PC-9 (cell line): ENCODE measurements at places on chromosomes 7 and 10.
A peak's percentile ranks its signal among the peaks of the same experiment; 100 is the strongest.

- no peak for DNase-seq
These were observed 65.9 kb downstream of the PRKCQ start for GRCh38 chr10:6514180-6514579.

GRCh38 chr7:116776610-116777289, 85.6 kb upstream of the CAPZA2 start:
- peak; percentile 88 for DNase-seq

- no peak for DNase-seq
These were observed 159.1 kb downstream of the DGKI start for GRCh38 chr7:137687556-137688265.

- DNase-seq = no peak
These were observed 317.8 kb downstream of the SNX13 start for GRCh38 chr7:17622451-17622850.

DNA sequence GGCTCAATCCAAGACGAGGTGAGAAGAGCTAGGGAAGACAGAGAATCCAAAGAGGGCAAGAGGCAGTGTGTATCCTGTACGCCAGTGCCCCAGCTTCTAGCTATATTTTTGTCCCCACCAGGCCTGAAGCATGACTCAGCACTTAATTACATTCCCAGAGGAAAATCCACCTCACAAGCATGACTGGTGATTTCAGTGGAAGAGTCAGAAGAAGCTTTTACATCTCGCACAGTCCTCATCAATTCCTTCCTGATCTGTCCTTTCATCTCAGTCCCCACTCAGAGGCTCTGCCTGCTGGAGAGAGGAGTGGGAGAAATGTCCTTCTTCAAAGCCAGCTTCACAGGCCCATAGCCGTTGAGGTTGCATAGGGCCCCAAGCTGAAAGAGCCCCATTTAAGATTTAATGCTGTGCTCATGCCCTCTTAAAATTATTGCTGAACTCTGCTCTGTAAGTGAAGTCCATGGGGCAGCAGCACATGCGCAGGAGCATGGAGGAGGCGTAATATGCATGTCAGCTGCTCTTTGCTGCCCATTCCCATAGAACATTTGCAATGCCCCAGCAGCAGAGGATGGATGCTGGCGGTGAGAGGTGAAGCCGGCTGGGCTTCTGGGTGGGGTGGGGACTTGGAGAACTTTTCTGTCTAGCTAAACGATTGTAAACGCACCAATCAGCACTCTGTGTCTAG, 39.0 kb upstream of the AOAH start:
- no peak for DNase-seq

DNA sequence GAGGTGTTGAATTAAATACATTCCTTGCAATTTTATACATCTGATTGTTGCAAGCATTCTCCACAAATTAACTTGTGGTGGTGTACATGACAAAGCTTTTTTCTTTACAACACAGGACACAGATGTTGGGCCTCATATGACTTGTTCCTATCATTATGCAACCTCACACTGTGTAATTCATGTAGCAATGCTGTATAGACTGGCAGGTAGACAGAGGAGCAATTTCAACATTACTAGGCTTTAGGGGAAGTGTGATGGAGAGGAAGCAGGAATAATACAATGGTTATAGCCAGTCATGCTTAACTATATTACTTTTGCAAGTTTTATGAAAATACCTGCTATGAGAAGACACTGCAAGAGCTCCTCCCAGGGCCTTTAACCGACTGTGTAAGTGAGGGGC, 832.1 kb downstream of the CNTNAP2 start:
- no peak for DNase-seq

DNA sequence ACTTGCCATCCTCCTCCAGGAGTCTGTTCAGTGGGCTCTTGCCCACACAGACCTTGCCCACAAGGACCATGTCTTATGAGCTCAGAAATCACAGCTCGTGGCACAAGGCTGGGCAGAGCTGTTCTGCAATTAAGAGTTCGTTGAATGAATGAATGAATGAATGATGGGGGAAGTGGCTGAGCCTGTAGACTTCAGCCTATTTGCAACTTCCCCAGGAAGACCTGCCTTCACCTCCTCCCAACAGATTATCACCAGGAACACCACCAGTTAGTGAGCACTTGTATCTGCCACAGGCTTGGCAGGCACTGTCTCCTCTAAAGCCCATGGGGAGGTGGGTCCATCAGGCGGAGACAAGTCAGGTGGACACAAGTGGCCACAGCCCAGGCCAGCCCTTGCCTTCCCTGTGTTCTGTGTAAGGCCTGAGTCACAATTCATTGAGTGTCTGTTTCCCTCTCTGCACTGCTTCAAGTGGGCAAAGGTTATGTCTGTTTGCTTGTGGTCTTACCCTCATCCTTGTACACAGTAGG, 1.8 kb upstream of the FGF8 start:
- no peak for DNase-seq

GRCh38 chr7:156655251-156655650, 14.7 kb downstream of the RNF32 start:
- DNase-seq = no peak

GRCh38 chr7:116809636-116810266, 52.6 kb upstream of the CAPZA2 start:
- peak; percentile 71 for DNase-seq

- peak; percentile 47 for DNase-seq
These were observed 86.1 kb upstream of the DNAJB6 start for GRCh38 chr7:157250605-157251228.

DNA sequence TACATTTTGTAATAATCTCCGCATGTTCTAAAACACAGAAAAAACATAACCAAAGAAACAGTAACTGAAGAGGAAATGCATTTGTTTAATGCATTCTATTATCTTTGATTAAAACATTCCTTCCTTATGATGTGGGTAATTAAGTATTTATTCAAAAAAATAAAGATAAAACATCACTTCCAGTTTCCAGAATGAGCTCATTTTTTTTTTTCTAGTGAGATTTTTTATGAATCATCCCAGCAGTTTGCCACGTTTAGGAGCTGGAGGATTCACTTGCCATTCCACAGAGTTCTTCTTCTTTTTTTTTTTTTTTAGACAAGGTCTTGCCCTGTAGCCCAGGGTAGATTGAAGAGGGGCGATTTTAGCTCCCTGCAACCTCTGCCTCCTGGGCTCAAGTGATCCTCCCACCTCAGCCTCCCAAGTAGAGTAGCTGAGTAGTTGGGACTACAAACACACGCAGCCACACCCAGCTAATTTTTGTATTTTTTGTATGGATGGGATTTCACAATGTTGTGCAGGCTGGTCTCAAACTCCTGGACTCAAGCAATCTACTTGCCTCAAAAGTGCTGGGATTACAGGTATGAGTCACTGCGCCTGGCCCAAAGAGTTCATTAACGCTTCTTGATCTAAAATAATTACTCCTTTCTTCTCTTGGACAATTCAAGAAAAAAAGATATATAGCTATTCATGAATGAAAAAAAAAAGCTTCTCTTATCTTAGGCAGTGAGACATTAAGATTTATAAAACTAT, 177.3 kb downstream of the DKK1 start:
- DNase-seq = no peak

- DNase-seq = no peak
These were observed 28.5 kb upstream of the CXCL12 start for GRCh38 chr10:44413416-44413815.

DNA sequence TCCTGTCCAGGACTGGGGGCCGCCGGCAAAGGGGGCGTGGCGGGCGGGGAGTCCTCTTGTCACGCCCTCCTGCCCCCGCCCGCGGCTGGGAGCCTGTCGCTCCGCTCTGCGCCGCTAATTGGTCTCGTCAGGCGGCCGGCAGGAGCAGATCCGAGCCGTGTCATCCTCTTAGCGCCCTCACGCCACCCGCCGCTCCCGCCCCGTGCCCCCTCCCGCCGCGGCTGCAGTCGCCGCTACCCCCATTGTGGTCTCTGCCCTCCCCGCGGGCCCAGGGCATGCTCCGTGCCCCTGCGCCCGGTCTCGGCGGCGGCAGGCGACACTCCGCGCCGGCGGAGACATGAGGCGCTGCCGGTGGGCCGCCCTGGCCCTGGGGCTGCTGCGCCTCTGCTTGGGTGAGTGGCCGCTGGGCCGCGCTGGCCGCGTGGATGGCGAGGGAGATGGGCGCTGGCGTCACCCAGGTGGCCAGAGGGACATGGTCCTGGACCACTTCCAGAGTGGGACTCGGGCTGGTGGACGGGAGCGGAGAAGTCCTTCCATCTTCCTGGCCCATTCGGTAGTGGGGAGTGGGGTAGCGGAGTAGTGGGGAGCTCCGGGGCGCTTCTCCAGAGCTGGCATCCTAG, at the start of gene CDHR1:
TSS of gene CDHR1 (plus strand) at position 114 of the 620 bp plus-strand sequence. CDS start at position 338, 224 bp downstream.
- DNase-seq = no peak

DNA sequence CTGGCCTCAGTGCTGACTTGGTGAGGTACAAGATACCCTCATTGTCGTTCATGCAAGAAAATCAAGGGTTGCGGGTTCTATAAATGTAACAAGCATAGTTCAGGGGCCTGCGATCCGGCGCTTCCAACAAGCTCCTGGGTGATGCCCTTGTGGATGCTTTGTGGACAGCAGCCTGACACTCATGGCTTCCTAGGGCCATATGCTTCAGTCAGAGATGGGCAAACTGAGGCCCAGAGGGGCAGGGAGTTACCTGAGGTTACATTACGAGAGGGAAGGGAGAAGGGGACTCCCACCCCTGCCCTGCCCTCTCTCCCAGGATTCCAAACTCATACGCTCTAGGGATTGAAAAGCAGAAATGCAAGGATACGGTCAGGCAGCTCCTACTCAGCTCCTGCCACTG, 296.3 kb upstream of the ZMIZ1 start:
- no peak for DNase-seq

DNA sequence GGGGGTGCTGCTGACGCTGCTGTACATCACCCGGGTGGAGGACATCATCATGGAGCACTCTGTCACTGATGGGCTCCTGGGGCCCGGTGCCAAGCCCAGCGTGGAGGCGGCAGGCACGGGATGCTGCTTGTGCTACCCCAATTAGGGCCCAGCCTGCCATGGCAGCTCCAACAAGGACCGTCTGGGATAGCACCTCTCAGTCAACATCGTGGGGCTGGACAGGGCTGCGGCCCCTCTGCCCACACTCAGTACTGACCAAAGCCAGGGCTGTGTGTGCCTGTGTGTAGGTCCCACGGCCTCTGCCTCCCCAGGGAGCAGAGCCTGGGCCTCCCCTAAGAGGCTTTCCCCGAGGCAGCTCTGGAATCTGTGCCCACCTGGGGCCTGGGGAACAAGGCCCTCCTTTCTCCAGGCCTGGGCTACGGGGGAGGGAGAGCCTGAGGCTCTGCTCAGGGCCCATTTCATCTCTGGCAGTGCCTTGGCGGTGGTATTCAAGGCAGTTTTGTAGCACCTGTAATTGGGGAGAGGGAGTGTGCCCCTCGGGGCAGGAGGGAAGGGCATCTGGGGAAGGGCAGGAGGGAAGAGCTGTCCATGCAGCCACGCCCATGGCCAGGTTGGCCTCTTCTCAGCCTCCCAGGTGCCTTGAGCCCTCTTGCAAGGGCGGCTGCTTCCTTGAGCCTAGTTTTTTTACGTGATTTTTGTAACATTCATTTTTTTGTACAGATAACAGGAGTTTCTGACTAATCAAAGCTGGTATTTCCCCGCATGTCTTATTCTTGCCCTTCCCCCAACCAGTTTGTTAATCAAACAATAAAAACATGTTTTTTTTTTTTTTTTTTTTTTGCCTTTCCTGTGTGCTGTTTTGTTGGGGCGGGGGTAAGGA, 55.8 kb downstream of the TSPAN15 start:
- DNase-seq = peak; percentile 68

DNA sequence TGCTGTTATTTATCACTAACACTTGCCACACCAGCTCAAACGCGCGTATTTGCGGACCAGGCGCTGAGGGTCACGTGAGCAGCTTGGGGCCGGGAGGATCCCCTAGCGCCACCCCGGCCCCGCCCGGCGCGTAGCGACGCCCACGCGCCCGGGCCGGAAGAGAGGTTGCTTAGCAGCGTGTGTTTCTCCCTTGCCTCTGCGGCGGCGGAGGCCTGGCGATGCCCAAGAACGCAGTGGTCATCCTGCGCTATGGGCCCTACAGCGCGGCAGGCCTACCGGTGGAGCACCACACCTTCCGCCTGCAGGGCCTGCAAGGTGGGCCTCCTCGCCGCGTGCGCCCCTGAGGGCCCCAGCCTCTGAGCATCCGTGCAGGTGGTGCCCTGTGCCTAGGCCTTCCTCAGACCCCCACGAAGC, at the start of gene C10orf53:
TSS of gene C10orf53 (plus strand) at position 172 of the 414 bp plus-strand sequence. CDS start at position 219, 47 bp downstream.
- DNase-seq = no peak

- no peak for DNase-seq
These were observed 275.2 kb downstream of the POU6F2 start for GRCh38 chr7:39252916-39253315.

DNA sequence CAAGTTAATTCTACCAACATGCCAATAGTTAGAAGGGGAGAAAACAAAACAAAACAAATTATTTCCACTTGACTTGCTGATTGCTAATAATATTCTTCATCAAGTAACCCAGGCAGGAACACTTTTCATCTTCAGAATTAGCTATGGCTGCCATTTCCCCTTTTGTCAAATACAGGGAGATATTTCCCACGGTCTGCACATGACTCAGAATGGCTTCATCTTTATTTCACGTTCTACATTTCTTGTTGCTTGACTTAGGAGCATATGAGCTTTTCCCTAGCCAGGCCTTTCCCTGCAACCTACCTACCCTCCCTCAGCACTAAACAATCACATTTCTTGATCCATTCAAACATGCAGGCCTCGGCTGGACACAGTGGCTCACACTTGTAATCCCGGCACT, 6.5 kb downstream of the CPVL start:
- DNase-seq = no peak

DNA sequence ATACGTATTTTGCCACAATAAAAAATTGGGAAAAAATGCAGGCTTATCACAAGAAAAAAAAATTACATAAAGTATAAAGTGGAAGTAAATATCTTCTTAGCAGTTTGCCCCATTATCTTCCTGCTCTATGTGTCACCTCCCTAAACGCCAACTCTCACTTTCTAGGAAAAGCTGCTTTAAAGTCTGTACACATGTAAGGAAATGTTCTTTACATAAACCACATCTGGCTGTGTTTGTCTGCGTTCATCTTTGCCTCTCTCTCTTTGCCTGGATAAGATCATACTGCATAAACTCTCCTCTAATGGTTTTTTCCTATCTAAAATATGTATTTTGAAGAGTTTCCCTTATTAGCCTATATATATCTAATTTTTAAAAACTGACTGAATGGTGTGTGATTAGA, 23.0 kb upstream of the UMAD1 start:
- DNase-seq = no peak

DNA sequence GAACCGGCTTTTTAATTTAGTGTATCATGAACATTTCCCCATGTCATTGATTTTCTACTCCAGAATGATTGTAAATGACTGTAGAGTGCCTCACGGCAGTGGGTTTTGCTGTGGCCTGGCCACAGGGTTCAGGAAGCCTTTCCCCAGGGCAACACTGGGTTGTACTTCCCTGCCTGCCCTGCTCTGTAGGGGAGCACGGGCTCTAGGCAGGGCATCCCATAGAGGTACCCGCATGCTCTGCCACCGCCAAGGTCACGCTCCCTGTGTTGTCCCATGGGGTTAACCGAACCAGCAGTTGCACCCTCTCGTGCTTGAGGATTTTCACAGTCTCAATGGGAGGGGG, 63.8 kb downstream of the BPGM start:
- no peak for DNase-seq

- DNase-seq = no peak
These were observed 4.1 kb upstream of the CEP41 start for GRCh38 chr7:130444751-130445407.
